ENCODE measurements at places on chromosomes 7 and 10.

- DNase-seq = no peak
Measured at GRCh38 chr10:110918269-110918642, 724 bp downstream of the BBIP1 start.

GRCh38 chr10:7159517-7159916, 251.3 kb downstream of the SFMBT2 start:
- DNase-seq = no peak

- no peak for DNase-seq
Measured at GRCh38 chr7:70583965-70584883, 547.7 kb upstream of the GALNT17 start.

GRCh38 chr7:133481676-133482075, 228.8 kb downstream of the EXOC4 start:
- DNase-seq = no peak

DNA sequence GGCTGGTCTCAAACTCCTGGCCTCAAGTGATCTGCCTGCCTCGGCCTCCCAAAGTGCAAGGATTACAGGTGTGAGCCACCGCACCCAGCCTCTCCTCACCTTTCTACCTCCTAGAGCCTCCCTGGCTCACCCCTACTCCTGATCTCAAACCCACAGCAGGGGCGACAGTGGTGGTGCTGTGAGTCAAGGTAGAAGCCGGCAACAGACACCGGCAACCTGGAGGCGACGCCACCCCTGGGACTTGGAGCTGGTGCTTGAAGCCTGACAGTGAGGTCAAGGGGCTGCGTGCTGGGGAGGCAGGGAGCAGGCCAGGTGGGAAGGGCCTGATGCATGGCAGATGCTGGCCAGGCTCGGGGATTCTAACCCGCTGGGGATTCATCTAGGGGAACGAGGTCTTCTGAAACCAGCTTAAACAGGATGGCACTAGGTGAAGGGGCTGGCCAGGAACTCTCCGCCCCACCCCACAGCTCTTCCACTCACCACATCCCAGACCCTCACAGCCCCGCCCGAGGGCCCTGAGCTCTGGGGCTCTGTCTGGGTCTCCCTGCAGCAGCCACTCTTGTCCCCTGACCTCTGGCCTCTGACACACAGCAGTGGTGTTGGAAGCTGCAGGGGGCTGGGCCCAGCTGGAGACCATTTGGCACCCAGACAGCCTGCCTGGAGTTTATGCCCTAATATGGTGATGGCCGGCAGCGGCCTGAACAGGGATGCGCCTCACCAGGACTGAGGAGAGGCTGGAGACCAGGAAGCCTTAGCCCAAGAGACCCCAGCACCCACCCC, 16.4 kb downstream of the KCNH2 start:
- DNase-seq = no peak

Measured in left lobe of liver (tissue), 2 donors.